CD4-positive, alpha-beta T cell (primary cell): ENCODE measurements at places on chromosomes 4 and X.

GRCh38 chr4:187504974-187505797 lies 490.4 kb upstream of the ZFP42 start:
- no peak for DNase-seq

GRCh38 chrX:103356130-103356798 lies at the start of gene TCEAL9:
Gene TCEAL9 (plus strand): TSS chrX:103356506. CDS start chrX:103357685, 1,179 bp downstream.
- no peak for DNase-seq

DNA sequence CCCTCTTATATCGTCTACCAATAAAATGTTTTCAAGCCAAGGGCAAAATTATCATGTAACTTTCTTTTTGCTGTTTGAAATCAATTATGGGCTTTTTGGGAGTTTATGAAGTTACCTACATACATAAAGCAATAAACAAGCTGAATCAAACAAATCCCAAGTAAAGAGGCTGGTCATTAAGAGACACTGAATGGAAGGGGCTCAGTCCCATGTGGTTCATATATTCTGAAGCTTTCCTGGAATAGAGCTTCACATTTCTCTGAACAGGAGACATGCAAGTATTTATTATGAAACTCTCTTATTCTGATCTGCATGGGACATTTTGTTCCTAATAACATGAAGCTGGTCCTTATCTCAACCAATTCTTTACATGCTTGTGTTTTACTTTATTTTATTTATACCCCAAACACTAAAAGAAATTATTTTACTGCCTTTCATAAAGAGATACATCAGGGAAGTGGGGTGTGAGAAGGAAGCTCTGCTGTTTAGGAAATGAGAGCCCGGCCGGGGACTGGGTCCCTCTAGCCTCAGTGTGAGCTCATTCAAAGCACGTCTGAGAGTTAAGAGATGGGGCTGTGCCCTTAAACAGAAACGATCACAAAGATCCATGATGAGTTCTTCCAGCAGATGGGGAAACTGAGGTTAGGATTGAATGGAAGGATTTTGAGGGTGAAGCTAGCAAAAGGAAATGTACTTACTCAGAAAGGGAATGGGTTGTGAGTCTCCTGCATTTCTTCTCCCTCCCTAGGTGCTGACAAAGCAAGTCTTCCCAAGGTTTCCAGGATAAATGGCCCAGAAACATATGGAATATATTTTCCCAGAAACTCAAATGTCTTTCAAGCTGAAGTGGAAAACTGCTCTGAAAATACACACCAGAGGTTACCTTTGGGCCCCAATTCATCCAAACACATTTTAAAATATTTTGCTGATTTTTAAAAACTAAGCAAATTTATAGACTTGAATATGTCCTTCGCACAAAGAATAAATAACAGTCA lies 93.1 kb upstream of the LNX1 start:
- DNase-seq = no peak

DNA sequence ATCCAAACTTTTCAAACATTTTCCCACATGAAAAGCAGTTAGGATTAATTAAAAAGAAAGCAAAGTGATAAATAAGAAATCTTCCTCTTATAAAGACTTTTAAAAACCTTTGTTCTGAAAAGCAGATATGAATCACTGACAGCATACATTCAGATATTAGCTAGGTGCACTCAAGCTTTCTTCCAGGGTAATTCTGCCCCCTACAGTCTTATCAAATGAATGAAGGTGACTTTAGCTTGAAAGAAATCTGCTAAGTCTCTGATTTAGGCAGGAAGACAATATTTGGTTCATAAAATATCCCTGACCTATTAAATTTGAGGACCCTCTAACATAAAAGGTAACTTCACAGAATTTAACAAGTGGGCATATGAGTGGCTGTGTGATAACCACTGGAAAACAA lies 209.1 kb upstream of the FAM47A start:
- DNase-seq = no peak

GRCh38 chr4:140103676-140104075 lies 50.3 kb downstream of the MAML3 start:
- peak; percentile 75 for DNase-seq

DNA sequence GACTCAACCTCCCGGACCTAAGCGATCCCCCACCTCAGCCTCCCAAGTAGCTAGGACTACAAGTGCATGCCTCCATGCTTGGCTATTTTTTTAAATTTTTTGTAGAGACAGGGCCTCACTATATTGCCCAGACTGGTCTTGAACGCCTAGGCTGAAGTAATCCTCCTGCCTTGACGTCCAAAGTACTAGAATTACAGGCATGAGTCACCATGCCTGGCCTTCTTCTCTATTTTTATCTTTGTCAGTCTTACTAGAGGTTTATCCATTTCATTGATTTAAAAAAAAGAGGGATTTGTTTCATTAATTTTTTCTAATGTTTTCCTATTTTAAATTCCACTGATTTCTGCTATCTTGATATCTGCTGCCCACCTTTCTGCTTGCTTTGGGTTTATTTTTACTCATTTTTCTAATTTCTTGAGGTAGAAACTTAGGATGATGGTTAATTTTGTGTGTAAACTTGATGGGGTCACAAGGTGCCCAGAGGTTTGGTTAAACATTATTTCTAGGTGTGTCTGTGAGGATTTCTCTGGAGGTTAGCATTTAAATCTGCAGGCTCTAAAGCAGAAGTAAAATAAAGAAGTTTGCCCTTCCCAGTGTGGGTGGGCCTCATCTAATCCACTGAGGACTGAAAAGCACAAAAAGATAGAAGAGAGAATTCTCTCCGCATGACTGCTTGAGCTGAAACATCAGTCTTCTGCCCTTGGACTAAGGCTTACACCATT lies 116.2 kb upstream of the DCLK2 start:
- DNase-seq = no peak

GRCh38 chrX:136198678-136199243 lies 51.4 kb downstream of the FHL1 start:
- DNase-seq = no peak

GRCh38 chr4:99356992-99357391 lies 4.4 kb upstream of the ADH1C start:
- no peak for DNase-seq
